Ureter (tissue), 1 donor: ENCODE measurements at places on chromosomes 11 and 22. TPM values are rescaled to one million over a fixed set of nuclear protein-coding genes. Genes with fewer than 3 reads are reported as not detected.

DNA sequence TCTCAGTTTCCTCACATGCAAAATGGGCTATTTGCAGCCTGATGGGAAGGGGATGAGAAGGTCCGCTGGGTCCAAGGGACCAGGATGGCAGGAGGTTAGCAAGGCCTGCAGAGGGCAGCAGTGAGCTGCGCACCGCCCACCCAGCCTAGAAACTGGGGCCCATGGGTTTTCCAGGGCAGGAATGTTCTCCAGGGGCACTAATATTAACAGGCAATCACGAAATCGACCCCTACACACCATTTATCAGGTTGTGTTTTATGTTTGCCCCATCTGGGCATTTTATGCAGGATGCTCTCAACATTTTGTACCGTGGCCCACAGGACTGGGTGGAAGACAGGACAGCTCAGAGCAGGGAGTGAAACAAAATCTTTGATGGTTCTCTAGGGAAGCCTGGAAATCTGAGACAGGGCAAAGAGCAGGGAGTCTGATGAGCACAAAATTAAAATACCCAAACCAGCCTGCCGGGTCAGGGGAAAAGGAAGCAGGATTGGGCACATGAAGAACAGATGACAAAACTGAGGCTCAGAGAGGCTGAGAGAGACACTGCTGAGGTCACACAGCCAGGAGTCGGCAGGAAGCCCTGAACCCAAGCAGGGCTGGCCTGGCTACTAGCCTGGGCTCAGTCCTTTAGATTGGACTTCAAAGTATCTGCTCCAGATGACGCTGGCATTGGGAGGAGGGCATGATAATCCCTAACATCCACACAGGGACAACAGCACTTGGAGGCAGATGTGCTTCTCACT lies 1.6 kb upstream of the BCR start:
- no peak for DNase-seq

GRCh38 chr11:9017773-9018172 lies 14.0 kb upstream of the NRIP3 start:
- peak; percentile 56 for DNase-seq

DNA sequence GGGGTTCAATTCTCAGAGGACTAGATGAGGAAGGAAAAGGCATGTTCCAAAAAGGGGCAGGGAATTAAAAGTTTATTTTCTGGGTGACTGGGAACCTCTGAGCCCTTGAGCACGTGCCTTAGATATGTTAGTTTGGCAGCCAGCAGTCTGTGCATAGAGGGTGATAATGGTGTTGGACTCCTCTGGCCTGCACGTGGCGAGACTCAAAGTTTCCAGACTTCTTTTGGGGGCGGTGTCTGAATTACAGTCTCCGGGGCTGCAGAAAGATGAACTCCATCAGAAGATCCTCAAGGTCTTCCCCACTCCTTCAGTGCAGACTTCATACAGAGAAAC lies 861 bp upstream of the ZNRF3 start:
- DNase-seq = no peak

DNA sequence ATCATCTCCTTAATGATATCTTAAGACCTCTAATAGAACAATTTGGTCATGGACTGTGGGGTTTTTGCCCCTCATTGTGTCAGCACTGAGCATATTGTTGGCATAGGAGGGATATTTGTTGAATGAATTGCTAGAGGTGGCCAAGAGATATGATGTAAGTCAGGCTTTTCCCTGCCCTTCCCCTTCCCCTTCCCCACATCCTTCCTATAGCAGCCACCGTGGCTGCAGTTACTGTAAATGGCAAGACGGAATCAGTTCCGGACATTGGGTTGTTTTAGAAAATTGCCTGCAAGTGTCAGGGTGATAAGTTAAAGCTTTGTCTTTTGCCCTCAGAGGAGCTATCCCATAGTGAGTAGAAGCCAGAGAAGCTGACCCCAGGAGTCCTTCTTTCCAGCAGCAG lies 23.0 kb downstream of the LIMK2 start:
- DNase-seq = no peak

GRCh38 chr22:29722587-29722986 lies 2.8 kb downstream of the CABP7 start:
- no peak for DNase-seq

GRCh38 chr11:134143801-134144200 lies 74.9 kb downstream of the JAM3 start:
- DNase-seq = no peak

GRCh38 chr11:6992457-6993417 lies 27.4 kb downstream of the ZNF214 start:
- DNase-seq = no peak

DNA sequence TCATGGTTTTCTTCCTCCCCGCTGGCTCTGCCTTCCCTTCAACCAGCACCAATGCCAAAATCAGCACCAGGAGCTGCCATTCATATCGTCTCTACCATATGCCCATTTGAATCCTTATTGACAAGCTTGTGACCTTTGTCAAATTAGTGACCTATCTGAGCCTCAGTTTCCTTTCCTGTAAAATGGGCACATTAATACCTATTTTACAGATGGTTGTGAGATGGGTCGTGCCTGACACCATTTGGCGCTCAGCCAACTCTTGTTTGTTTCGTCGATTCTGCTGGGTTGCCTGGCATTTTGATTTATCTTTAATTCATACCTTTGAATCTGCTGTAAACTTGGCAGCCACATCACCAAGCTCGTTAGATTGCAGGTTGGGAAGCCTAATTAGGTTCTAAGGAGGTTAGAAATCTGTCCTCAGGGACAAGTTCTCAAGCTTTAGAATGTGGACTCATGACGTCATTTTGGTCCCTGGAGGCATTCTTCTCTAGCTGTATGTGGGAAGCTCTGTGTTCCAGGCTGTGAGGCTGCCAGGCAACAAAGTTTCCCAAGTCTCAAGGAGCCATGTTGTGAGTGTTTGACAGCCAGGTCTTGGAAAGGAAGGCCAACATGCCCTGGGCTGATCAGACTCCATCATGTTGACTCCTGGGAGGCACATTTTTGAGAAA lies 61.0 kb downstream of the RPS6KA4 start:
- DNase-seq = no peak

DNA sequence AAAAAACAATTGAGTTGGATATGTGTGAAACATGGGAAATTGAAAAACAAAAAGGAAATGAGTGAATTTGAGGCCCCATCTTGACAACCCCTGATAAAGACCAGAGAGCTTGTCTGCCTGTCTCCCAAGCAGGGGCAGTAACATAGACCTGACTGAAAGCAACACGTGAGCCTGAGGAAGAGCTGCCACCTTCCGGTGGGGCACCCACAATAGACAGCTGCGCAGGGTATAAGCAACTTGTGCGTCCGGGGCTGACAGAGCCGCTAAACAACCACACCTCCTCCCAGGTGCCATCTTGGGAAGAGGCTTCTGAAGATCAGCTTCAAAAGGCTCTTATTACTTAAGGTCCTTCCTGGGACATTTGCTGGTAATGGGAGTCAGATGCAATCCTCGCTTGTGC lies 166.8 kb downstream of the NTM start:
- DNase-seq = no peak

DNA sequence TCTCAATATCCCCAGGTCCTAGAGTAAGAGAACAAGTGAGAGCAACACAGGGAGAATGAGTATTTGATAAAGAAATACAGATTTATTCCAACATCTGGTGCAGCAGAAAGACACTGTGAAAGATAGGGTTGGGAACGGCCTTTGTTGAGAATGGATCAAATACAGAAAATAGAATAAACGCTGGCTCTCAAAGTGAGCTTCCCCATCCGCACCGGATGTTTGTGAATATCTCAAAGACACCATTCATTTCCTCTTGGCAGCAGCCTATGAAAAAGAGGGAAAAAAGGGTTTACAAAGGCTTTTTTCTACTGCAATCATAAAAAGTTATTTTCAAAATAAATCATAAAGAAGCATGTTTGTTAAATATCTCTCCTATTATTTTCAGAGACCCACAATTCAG lies 279.3 kb downstream of the CASP12 start:
- DNase-seq = no peak

GRCh38 chr11:62850911-62851806 lies 11.8 kb upstream of the WDR74 start:
- DNase-seq = no peak

DNA sequence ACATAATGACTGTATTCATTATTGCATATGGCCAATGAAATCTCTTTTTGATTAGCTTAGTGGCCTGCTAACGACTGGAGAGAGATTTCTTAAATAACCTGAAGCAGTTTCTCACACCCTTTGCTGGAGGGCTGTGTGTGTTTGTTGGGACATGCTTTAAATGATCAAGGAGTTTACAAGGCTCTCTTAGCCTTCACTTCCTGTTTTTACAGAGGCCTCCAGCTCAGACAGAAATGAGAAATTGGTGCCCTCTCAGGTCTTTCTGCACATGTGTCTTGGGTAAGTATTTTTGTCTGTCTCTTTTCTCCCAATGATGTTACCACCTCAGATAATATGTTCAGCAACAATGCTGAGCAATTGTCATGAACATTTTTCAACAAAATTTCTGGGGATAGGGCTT lies 884.4 kb upstream of the CNTN5 start:
- DNase-seq = no peak

- peak; percentile 26 for DNase-seq
Observed at GRCh38 chr11:125940145-125940544, 5.7 kb upstream of the VSIG10L2 start.

GRCh38 chr11:69531071-69531716 lies 49.7 kb downstream of the LINC01488 start:
- DNase-seq = no peak

Gene PTPRJ
- total RNA-seq = 18.0 TPM

Gene B4GALNT4
- total RNA-seq = 3.3 TPM

Gene RCOR2
- total RNA-seq = 2.0 TPM

Gene DGCR6
- total RNA-seq = 1.7 TPM

Gene TMPRSS4
- 224 TPM for total RNA-seq

Gene CHRDL2
- total RNA-seq = 3.2 TPM

Gene MS4A1
- total RNA-seq = 0.49 TPM

Gene APOA4
- not detected for total RNA-seq

Gene OR10A2
- not detected for total RNA-seq

Gene FOLR2
- total RNA-seq = 4.5 TPM
